ENCODE measurements at places on chromosomes 11 and 22. TPM values are rescaled to one million over a fixed set of nuclear protein-coding genes. Genes with fewer than 3 reads are reported as not detected.

Gene PARVA
- total RNA-seq = 55.2 TPM

Gene DRAP1
- 67.9 TPM for total RNA-seq

Gene KRTAP5-1
- not detected for total RNA-seq

Gene SYT8
- total RNA-seq = 7.9 TPM

Gene HBB
- total RNA-seq = 26.2 TPM

Gene F2
- total RNA-seq = not detected

Gene OR51B4
- total RNA-seq = 0.27 TPM

Gene OR51E2
- total RNA-seq = not detected

Gene CCDC73
- total RNA-seq = not detected

Gene CD59
- 57.6 TPM for total RNA-seq

Gene RTN4R
- 8.6 TPM for total RNA-seq

Gene MMP8
- total RNA-seq = 0.20 TPM

- DNase-seq = peak; percentile 18
These were observed 633.0 kb downstream of the TBC1D22A start for GRCh38 chr22:47395481-47395880.

- DNase-seq = no peak
These were observed 184.8 kb downstream of the DSCAML1 start for GRCh38 chr11:117612177-117612576.

DNA sequence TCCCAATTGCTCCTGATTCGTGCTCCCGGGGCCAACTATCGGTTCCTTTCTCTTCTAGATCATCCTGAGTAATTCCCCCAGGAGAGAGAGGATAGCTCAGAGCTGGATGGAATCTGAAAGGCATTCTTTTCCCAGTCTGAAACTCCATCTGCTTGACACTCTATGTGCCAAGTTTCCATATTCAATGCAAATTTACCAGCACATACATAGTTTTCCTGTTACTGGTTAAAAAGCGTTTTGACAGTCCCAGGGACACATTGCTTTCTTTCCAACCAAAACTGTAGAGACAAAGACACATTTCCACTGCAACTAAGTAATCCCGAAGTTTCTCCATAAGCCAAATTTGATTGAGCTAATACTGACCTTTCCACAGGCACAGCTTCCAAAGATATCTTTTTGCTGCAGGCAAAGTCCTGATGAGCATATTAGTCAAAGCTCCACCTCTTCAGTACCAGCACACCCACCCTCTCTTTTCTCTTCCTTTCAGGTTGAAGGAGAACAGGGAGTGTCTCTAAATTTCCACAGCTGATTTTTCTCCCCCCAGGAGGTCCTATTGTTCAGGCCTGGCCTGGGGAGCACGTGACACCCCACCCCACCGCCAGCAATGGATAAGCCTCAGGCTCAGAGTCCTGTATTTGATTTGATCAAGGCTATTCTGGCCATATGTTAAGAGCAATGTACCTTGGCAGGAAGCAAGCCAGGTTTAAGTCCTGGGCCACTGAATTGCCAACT, 9.7 kb upstream of the ANKK1 start:
- no peak for DNase-seq

DNA sequence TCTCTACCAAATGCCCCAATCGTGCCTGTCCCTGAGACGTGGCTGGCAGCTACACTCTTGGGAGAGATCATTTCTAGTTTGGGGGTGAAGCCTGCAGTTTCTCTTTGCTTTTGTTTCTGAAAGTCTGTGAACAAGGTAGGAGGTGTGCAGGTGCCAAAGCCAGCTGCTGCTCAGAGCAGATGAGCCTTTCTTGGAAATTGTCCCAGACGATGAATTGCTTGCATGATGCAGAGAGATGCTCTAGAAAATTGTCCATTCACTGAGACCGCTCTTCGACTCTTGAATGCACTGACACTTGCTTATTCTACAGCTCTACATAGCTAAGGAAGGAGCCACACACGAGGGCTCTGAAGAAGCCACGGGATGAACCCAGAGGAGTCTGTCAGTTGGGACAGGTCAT, 225.6 kb upstream of the E2F8 start:
- no peak for DNase-seq

DNA sequence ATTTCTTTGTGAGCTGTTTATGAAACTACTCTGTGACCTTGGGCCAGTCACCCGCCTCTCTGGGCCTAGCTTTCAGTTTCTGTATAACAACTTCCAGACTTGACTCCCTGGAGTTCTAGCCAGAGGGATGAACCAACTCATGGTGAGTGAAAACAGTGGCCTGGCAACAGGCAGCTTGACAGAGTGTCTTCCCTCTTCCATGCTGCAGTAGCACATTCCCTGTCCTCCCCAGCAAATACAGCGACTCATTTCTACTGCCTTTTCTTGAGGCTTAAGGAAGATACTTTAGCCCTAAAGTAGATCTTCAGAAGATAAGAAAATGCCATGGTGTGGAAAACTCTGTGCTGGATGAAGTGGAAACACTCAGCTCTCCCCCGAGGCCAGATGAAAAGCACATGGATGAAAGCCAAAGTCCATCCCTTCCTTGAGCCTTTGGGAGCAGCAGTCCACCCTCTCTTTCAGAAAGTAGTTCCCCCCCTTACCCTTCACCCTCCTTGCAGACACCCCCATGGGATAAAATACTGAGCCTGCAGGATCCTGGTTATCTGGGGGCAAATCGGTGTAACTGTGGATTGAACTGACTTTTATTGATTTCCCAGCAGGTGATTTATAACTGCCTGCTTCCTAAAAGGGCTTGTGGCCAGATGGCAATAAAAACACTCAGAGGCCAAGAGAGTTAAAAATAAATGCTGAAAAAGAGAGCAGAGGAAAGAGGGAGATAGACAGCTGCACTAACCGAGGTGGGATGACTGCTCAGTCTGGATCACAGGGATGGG, 24.1 kb downstream of the IRAG1 start:
- DNase-seq = no peak

DNA sequence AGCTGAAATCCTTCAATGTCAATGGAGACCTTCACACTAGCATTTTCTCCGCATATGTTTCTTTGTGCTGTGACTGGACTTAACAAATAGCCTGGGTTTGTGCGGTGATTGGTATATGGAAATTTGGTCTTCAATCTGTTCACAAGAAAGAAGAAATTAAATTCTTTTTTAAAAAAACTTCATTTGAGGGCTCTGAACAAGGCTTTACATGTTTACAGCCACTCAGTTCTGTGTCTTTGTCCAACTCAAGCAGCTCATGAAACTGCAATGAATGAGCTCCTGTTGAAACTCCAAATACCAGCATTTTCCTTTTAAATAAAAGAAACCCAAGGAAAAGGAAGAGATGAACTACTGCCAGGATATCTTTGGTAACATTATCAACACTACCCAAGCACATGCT, 57.3 kb downstream of the PIK3C2A start:
- DNase-seq = no peak

DNA sequence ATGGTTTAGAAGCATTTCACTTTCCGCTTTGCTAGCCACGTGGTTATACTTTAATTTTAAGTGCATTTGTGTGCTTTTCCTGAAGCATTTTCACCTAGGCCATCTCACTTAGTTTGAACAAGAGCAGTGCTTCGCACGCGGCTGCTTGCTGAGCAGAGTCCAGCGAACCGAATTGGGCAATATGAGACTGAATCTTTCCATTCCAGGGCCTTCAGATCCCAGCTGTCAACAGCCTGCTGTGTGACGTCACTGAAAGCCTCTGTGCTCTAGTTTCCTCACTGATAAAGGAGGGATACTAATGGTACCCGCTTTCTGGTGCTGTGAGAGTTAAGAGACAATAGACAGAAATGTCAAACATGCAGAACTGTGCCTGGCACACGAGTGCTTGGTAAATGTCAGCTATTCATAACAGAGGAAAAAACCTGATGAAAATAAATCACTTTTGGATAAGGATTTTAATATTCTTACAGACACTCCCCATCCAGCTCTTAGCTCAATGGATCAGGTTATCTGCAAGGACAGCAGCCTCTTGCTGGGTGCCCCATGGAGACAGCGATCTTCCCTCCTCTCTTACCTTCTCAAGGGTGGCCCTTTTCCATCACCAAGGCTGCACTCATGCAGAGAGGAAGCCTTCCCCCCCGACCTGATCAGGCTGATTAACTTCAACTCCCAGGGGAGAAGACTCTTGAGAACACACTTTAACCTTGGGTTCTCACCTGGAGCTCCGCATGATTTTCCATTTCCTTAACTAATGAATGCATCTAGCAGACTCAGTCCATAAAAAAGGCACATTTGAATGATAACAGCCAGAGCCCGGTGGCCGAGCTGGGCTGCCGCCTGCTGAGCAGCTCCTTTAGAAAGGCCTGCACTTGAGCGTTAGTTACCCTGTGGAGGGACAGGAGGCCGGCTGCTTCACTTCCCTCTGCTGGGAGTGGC, 3.5 kb upstream of the GLB1L3 start:
- peak; percentile 54 for DNase-seq

DNA sequence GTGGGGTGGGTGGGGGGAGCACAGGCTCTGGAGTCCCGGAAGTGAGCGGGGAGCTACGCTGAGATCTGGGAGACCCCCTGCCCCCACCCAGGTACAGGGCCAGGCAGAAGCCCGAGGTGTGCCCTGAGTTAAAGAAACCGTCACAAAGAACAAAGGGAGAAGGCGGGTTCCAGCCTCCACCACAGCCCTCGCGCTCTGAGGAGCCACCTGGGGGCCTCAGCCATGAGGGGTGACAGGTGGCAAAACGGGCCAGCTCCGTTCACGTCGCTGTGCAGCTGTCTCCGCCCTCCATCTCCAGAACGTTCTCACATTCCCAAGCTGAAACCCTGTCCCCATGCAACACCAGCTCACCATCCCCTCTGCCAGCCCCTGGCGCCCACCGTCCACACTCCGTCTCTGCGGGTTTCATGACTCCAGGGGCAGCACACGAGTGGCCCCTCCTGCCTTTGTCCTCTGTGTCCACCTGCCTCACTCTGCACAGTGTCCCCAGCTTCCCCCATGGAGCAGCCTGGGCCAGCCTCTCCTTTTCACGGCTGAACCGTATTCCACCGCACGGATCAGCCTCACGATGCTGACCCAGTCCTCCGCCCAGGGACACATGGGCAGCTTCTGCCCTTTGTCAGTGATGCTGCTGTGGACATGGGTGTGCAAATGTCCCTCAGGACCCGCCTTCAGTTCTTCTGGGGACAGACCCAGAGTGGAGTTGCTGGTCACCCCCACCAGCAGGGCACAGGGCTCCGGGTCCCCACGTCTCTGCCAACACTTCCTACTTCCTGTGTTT, 1.7 kb upstream of the MUC5B start:
- peak; percentile 56 for DNase-seq

GRCh38 chr22:50398831-50399648, 55.9 kb downstream of the PPP6R2 start:
- DNase-seq = no peak

DNA sequence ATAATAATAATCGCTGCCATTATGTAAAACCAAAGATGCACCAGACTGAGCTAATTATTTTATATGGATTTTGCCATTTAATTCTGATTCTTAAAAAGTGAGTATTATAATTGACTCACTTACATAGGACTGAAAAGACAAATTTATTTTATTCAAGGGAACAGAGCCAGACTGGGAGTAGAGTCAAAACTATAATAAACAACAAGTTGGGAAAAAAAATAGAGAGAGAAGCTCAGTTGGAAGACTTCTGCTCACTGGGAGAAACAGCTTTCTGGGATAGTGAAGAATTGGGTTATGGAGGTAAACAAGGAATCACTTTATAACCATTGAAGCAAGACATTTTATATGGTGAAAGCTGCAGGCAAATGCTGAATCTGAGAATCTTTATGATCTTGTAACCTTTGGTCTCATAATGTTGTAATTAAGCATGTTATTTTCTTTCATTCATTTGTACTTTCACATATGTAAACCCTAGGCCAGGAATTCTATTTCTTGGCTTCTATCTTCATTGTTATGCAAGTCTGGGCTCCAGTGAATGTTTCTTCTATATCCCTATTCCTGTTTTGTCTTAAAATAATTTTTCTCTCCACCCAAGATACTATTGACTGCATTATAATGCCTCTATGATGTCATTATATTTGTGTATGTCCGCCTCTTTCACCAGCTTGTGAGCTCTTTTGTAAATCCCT, 725.3 kb upstream of the CCDC179 start:
- no peak for DNase-seq

- no peak for DNase-seq
These were observed 33.7 kb downstream of the PISD start for GRCh38 chr22:31628362-31628761.

DNA sequence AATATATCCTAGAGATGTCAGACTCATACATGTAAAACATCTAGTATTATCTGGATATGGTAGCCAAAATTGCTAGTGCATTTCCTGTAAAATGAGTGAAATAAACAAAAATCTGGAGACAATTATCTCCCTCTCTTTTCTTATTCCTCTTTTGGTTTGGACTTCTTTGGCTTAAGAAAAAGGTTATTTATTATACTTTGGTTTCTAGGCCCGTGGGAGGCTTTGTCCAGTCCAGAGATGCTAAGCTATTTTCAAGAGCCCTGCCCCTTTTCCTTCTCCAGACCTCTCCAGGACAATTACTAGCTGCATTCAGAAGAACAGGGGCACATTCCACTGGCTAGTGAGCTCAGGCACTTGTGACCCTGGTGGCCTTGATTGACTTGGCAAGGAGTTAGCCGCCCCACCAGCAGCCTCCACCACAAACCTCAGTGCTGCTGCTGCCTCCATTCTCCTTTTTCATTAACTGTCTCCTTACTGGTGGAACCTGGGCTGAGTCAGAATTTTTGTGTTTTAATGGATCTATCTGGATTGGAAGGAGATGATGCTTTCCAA, 747.3 kb upstream of the TENM4 start:
- no peak for DNase-seq

DNA sequence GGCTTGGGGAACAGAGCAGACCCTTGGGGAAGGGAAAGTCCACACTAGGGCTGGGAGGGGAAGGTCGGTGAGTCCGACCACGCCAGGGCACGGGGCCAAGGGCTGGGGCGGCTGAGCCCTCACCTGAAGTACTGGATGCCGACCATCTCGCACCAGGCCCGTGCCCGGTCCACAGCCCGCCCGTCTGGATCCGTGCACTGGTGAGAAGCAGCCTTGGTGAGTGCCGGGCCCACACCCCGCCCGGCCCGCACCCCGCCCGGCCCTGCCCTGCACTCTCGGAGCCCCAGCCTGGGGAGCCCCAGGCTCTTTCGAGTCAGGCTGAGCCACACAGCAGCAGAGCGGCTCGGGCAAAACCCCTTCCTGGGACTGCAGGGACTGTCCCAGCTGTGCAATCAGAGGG, 1.9 kb upstream of the BAIAP2L2 start:
- peak; percentile 83 for DNase-seq

DNA sequence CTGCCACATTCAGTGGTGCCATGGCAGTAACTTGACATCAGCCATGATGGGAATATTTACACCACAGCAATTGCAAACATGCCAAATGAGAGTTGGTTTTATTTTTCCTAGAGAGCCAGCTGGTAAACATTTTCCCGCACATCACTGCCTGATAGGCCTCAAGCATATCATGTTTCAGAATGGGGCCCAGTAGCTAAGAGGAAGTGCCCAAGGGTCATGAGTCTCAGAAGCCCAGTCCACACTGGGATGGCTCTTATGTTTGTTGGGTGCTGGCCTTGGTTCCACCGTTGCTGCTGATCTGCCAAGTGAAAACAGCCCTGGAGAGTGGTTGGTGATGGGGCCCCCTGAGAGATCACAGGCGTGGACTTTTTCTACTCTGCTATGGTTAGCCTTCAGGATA, 64.3 kb upstream of the NAV2 start:
- DNase-seq = no peak

- DNase-seq = no peak
These were observed 86.1 kb upstream of the SPON1 start for GRCh38 chr11:13876423-13876822.

- no peak for DNase-seq
These were observed 29.1 kb downstream of the LIMK2 start for GRCh38 chr22:31241200-31241599.

GRCh38 chr11:119532551-119532950, 109.6 kb upstream of the THY1 start:
- no peak for DNase-seq

GRCh38 chr11:64769283-64769682, 9.1 kb downstream of the SF1 start:
- DNase-seq = no peak
